Mucosa of gallbladder (tissue), 1 donor: ENCODE measurements at places on chromosomes 1 and 21. TPM values are rescaled to one million over a fixed set of nuclear protein-coding genes. Genes with fewer than 3 reads are reported as not detected.

The ADAM30 gene
- not detected for total RNA-seq

The BRINP3 gene
- total RNA-seq, result 0.35 TPM

The GPR153 gene
- total RNA-seq, result 14.8 TPM

The CADM3 gene
- 5.2 TPM for total RNA-seq

The FCRL1 gene
- total RNA-seq, result not detected
